Memory B cell (primary cell): ENCODE measurements at places on chromosomes 16 and 17.

- no peak for DNase-seq
- H3K27ac ChIP-seq = no peak overlapping the region
- peaks cover 6% of the 10 kb centered on the region for H3K36me3 ChIP-seq
- no peak overlapping the region for H3K4me3 ChIP-seq
- peaks cover 25% of the 10 kb centered on the region for H3K4me1 ChIP-seq
These were observed 115.3 kb downstream of the SLC39A11 start for GRCh38 chr17:72976971-72977770.

DNA sequence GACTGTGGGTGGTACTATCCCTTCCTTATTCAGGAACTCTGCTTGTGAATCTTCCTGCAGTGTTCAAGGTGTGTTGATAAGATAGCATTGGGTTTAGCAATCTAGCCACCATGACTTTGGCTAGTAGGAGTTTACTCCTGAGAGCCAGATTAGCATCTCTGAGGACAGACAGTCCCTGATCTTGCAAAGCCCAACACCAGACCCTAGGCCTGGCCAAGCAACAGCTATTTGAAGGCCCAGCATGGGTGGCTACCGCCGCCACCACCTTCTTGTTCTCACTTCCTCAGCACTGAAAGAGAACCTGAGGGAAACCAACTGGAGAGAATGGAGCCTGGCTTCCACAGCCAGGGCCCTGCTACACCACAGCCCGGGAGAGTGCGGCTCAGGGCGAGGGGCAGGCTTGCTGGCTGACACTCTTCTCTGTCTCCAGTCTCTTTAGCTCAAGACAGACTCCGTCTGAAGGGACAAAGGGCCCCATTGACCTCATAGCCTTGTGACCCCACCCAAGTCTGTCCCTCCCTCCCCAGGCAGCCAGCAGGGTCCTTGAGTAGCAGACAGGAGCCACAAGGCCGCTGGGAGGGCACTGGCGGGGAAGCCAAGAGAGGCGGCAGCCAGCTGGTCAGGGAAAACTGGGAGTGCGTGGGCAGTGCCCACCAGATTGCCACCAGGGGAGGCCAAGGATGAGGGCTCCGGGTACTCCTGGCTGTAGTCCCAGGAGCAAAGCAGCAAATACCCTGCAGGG lies 10.9 kb upstream of the ARHGAP23 start:
- no peaks in the 10 kb centered on the region for H3K36me3 ChIP-seq
- H3K4me1 ChIP-seq = peaks cover 7% of the 10 kb centered on the region
- no peak for DNase-seq
- H3K4me3 ChIP-seq = no peak overlapping the region
- peaks cover 27% of the 10 kb centered on the region for H3K27me3 ChIP-seq

- no peak overlapping the region for H3K4me3 ChIP-seq
- H3K4me1 ChIP-seq = peaks cover 13% of the 10 kb centered on the region
- peaks cover 32% of the 10 kb centered on the region for H3K36me3 ChIP-seq
- H3K27me3 ChIP-seq = no peaks in the 10 kb centered on the region
These were observed 58.1 kb upstream of the CRISPLD2 start for GRCh38 chr16:84761448-84762368.

- no peak overlapping the region for H3K4me3 ChIP-seq
- H3K4me1 ChIP-seq = no peaks in the 10 kb centered on the region
- H3K27ac ChIP-seq = no peak overlapping the region
- peaks cover 10% of the 10 kb centered on the region for H3K36me3 ChIP-seq
- no peaks in the 10 kb centered on the region for H3K27me3 ChIP-seq
- no peak for DNase-seq
These were observed 56.9 kb upstream of the HAS3 start for GRCh38 chr16:69048328-69049120.

DNA sequence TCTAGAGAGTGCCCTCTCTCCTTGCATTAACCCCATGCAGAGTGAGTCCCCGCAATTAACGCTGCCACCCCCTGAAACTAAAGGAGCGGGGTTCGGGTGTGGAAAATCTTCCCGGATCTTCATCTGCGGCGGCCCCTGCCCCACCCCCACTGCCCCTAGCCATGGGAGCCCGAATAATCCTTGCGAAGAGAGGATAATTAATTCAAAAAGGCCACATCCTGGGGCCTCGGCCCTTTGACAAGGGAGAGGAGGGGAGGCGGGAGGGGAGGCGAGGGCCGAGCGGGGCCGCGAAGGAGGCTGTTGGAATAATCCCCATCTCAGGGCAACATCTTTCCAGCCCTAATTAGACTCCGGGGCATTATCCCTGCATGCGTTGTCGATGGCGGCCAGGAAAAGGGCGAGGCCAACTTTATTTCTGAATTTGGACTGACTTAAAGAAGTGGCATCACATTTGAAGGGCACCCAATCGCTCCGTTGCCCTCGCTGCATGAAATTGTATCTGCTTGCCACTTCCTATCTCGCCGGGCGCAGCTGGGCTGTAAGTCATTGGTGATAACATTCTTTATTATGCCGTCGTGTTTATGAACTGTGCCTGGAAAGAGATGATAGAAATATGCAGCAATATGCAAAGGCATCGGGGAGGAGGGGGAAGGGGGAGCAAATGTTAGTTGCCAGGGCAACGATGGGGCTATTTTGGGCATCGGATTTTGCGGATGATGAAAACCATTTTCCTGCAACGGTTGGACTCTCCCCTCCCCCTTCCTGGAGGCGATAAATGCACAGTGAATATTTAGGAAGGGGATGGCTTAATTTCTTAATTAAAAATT lies 387.1 kb upstream of the TNRC6C start:
- H3K36me3 ChIP-seq = peaks cover 1% of the 10 kb centered on the region
- no peak overlapping the region for H3K27ac ChIP-seq
